Activated CD8-positive, alpha-beta memory T cell treated with anti-CD3 and anti-CD28 coated beads for 1 hour (primary cell): ENCODE measurements at places on chromosomes 3 and 15.

GRCh38 chr15:70248116-70249025 is 150.7 kb upstream of the TLE3 start:
- DNase-seq = no peak

- no peak for DNase-seq
Measured at GRCh38 chr3:112411425-112411824, 78.5 kb downstream of the CD200 start.

GRCh38 chr15:94205366-94205765 is 26.0 kb upstream of the MCTP2 start:
- no peak for DNase-seq

GRCh38 chr3:40278791-40279190 is 30.7 kb upstream of the EIF1B start:
- DNase-seq = no peak
